ENCODE measurements at places on chromosomes 12 and 14.
A peak's percentile ranks its signal among the peaks of the same experiment; 100 is the strongest.

GRCh38 chr12:30420561-30420960, 275.1 kb downstream of the IPO8 start:
- no peaks in the 10 kb centered on the region for H3K36me3 ChIP-seq
- H3K4me1 ChIP-seq: no peaks in the 10 kb centered on the region
- H3K4me3 ChIP-seq: no peak overlapping the region
- no peaks in the 10 kb centered on the region for H3K27me3 ChIP-seq
- peak; percentile 49 for DNase-seq

- H3K27ac ChIP-seq: no peak overlapping the region
- H3K4me3 ChIP-seq: no peak overlapping the region
- H3K36me3 ChIP-seq: no peaks in the 10 kb centered on the region
- peaks cover 12% of the 10 kb centered on the region for H3K4me1 ChIP-seq
- peak; percentile 61 for DNase-seq
Observed at GRCh38 chr12:82383930-82384552, 25.7 kb downstream of the METTL25 start.

- peaks cover 8% of the 10 kb centered on the region for H3K27me3 ChIP-seq
- no peak overlapping the region for H3K4me3 ChIP-seq
- DNase-seq: no peak
- no peak overlapping the region for H3K27ac ChIP-seq
Observed at GRCh38 chr12:12088147-12088546, 17.4 kb downstream of the BCL2L14 start.

- no peaks in the 10 kb centered on the region for H3K4me1 ChIP-seq
- no peak overlapping the region for H3K27ac ChIP-seq
- no peaks in the 10 kb centered on the region for H3K36me3 ChIP-seq
- H3K4me3 ChIP-seq: no peak overlapping the region
- DNase-seq: no peak
Observed at GRCh38 chr14:51401272-51401671, 161.2 kb downstream of the TMX1 start.

GRCh38 chr12:6158749-6159148, 34.3 kb upstream of the VWF start:
- no peaks in the 10 kb centered on the region for H3K36me3 ChIP-seq
- H3K27me3 ChIP-seq: no peaks in the 10 kb centered on the region
- DNase-seq: no peak
- H3K4me3 ChIP-seq: no peak overlapping the region
- H3K4me1 ChIP-seq: peaks cover 18% of the 10 kb centered on the region
- peak overlapping the region; percentile 70 for H3K27ac ChIP-seq

GRCh38 chr14:97762386-97762785, 965.2 kb downstream of the VRK1 start:
- no peaks in the 10 kb centered on the region for H3K36me3 ChIP-seq
- H3K4me3 ChIP-seq: no peak overlapping the region
- H3K27ac ChIP-seq: no peak overlapping the region

- H3K4me1 ChIP-seq: no peaks in the 10 kb centered on the region
- H3K27me3 ChIP-seq: no peaks in the 10 kb centered on the region
- H3K4me3 ChIP-seq: no peak overlapping the region
- DNase-seq: no peak
Observed at GRCh38 chr12:68675101-68675842, 11.5 kb upstream of the NUP107 start.

DNA sequence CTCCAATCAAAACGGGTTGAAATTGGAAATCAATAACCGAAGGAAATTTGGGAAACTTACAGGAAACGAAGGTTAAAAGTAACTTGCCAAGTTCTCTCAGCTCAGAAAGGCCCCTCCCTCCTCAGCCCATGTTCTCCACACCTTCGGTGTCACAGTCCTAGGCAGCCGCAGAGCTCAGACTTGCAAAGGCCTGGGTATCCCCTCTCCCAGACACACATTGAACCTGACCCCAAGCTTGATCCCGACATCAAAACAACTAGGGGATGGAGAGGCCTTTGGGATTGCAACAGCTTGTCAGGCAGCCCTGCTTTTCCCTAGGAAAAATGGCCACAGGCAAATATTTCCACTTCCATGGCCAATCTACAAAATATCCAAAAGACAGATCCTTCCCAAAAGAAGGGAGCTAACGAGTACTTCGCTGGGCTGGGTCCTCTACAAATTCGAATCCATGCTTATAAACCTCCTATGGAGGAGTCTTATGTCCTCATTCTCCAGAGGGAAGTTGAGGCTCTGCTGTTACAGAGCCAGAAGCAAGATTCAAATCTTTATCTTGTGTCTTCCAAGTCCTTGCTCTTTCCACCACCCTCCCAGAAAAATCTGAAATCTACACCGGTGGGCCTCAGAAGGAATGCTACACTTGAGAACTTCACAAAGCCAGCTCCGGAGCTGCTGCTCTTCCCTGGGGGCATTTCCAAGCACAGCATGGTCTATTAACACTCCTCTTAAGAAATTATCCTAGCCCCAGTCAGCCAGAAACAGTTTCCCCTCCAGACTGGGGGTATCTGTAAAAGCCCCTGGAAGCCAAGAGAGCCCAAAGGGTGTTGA, 35.7 kb upstream of the PNMA1 start:
- no peaks in the 10 kb centered on the region for H3K27me3 ChIP-seq
- H3K4me3 ChIP-seq: no peak overlapping the region
- no peaks in the 10 kb centered on the region for H3K36me3 ChIP-seq
- no peak for DNase-seq

GRCh38 chr12:68912916-68913315, 20.1 kb downstream of the CPM start:
- no peak overlapping the region for H3K27ac ChIP-seq
- H3K27me3 ChIP-seq: no peaks in the 10 kb centered on the region
- no peaks in the 10 kb centered on the region for H3K4me1 ChIP-seq
- no peak overlapping the region for H3K4me3 ChIP-seq

DNA sequence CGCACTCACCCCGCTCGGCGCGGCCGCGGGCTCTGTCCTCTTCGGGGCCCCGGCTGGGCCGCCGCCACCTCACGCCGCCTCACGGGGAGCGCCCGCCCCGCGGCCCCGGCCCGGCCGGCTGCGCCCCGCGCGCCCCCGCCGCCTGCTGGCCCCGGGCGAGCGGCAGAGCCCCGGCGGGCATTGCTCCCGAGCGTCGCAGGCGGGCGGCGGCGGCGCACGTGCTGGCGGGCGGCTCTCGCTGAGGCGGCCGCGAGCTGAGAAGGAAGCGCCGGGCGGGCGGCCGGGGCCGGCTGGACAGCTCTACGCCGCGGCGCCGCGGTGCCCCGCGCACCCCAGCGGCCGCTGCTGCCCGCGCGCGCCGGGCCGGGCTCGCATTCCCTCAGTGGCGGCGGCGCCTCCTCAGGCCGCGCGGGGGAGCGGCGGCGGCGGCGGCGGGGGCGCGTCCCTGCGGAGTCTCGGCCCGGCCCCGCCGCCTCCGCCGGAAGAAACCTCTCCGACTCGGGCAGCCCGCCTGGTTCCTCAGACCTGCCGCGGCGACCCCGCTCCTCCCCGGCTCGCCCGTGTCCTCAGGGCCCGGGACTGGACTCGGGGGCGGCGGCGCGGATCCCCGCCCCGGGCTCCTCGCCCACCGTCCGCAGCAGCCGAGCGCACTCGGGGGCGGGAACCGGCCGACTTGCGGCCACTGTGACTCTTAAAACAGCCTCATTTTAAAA, at the start of gene PITPNM2:
TSS of gene PITPNM2 (minus strand) at position 347 of the 713 bp plus-strand sequence. CDS start 116,500 bp downstream, outside the sequence.
- H3K36me3 ChIP-seq: peaks cover 3% of the 10 kb centered on the region
- peak within 1 kb of the TSS; percentile 98 for H3K4me3 ChIP-seq
- peak within 1 kb of the TSS; percentile 63 for H3K27ac ChIP-seq
- H3K4me1 ChIP-seq: peaks cover 14% of the 10 kb centered on the region
- DNase-seq: peak; percentile 76

- H3K27ac ChIP-seq: peak overlapping the region; percentile 97
- peak; percentile 57 for DNase-seq
- peaks cover 43% of the 10 kb centered on the region for H3K4me1 ChIP-seq
- H3K36me3 ChIP-seq: no peaks in the 10 kb centered on the region
- no peak overlapping the region for H3K4me3 ChIP-seq
- no peaks in the 10 kb centered on the region for H3K27me3 ChIP-seq
Observed at GRCh38 chr12:50620109-50620977, 115.6 kb downstream of the DIP2B start.

DNA sequence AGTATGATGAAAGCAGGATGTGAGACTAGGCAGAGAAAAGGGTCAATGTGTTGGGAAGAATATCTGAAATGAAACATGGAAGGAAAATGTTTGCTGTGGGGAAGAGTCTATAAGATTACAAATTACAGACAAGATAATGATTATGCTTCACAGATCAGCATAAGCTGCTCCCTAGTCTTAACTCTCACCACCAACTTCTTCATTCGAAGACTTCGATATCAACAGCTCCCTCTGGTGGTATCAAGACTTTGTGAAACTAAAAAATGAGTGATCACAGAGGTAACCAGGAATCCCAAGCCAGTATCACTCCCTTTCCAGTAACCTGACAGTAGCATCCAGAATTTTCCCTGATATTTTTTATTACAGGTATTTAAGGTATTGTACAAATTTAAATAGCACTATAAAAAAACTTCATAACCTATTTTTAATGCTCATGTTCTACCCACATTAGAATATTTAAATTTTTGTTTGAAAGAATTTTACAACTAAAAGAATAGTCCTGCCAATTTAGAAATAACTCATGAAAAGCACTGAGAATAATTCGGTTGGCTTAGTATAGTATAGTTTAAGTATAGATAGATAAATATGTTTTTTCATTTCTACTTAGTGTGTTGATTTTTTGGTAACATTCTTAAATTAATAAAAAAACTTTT, 84.4 kb downstream of the C2CD5 start:
- no peak overlapping the region for H3K27ac ChIP-seq
- DNase-seq: peak; percentile 75
- no peaks in the 10 kb centered on the region for H3K4me1 ChIP-seq
- H3K4me3 ChIP-seq: no peak overlapping the region

- no peaks in the 10 kb centered on the region for H3K36me3 ChIP-seq
- no peak overlapping the region for H3K4me3 ChIP-seq
- DNase-seq: no peak
Observed at GRCh38 chr12:121461048-121461447, 61.1 kb downstream of the RNF34 start.

GRCh38 chr14:103314496-103315277, 19.4 kb upstream of the EIF5 start:
- no peaks in the 10 kb centered on the region for H3K27me3 ChIP-seq
- H3K4me1 ChIP-seq: no peaks in the 10 kb centered on the region
- H3K27ac ChIP-seq: no peak overlapping the region

GRCh38 chr14:58844544-58844943, 206.8 kb downstream of the DACT1 start:
- H3K27ac ChIP-seq: peak overlapping the region; percentile 69
- no peak overlapping the region for H3K4me3 ChIP-seq
- no peak for DNase-seq
- no peaks in the 10 kb centered on the region for H3K36me3 ChIP-seq

GRCh38 chr12:46148327-46149078, 120.3 kb downstream of the SLC38A1 start:
- no peak overlapping the region for H3K27ac ChIP-seq
- no peaks in the 10 kb centered on the region for H3K27me3 ChIP-seq
- no peak for DNase-seq

DNA sequence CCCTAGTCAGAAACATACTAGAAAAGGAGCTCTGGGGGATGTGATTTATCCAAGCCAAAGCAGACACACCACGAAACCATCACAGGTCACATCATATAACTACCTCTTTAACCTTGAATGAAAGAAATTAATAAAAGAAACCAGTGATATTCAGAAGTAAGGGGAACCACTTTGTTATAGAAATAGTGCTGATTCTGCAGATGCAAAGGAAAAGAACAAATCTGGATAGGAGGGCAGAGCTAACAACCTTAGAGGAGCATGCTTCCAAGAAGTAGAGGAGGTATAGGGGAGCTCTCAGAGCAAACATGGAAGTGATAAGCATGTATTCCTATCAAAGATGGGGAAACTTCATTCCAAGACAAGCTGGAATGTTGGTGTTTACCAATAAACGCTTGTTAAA, 117.0 kb upstream of the MDM1 start:
- H3K27me3 ChIP-seq: no peaks in the 10 kb centered on the region
- H3K36me3 ChIP-seq: no peaks in the 10 kb centered on the region
- no peak for DNase-seq
- no peaks in the 10 kb centered on the region for H3K4me1 ChIP-seq
- H3K4me3 ChIP-seq: no peak overlapping the region

DNA sequence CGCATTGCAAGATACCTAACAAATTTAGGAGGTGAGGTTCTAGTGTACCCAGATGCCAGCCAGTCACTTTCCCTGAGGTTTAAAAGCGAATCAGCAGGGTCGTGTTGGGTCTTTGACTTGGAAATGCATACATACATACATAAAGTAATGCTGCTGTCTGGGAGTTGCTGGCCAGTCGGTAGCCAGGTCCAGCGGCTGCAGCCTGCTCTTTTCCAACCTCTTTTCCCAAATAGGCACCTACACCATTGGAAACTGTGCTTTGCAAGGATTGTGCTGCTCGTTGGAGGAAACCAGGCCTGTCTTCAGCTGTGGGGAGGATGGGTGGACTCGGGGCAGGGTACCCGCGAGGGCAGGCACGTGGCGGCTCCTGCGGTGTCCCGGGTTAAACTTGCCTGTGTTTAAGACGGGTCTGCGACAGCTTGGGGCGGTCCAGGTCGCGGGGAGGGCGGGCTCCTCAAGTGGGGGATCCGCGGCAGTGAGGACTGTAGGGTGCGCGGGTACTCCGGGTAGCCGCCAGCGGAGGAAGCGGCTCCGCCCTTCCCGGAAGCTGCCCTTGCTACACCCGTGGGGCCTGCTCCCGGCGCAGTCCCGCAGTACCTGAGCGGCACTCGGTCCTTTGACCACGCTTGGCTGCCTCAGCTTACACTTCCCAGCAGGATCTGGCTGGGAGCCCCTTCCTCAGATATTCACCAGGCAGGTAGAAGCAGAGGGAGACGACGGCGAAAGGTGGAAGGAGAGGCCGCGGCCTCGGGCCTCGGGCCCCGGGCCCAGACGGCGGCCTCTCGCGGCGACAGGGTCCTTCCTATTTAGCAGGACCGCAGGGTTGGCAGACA, 2.7 kb downstream of the TTC6 start:
- peaks cover 9% of the 10 kb centered on the region for H3K4me1 ChIP-seq
- H3K4me3 ChIP-seq: no peak overlapping the region
- DNase-seq: no peak
- H3K27ac ChIP-seq: no peak overlapping the region
- H3K36me3 ChIP-seq: no peaks in the 10 kb centered on the region
- peaks cover 99% of the 10 kb centered on the region for H3K27me3 ChIP-seq

GRCh38 chr14:59358102-59358501, 107.1 kb downstream of the GPR135 start:
- peaks cover 56% of the 10 kb centered on the region for H3K4me1 ChIP-seq
- H3K27ac ChIP-seq: peak overlapping the region; percentile 100
- peaks cover 3% of the 10 kb centered on the region for H3K36me3 ChIP-seq
- H3K4me3 ChIP-seq: no peak overlapping the region
- DNase-seq: peak; percentile 93

DNA sequence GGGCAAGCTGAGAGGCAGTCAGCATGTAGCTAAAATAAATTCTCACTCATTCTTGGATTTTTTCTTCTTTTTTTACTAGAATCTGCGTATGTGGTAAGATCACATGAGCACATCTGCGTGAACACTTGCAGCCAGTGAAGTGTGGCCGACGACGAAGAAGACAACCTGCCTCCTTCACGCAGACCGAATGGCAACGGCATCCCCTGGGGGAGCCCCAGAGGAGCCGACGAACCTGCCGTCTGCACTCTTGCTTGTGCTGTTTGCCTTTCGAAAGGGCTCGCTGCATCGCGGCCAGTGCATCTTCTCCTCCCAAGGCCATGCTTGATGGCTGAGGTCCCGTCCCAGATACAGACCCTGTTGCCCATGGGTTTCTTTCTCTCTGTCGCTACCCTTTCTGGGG, 113.8 kb downstream of the KCNK10 start:
- no peak overlapping the region for H3K4me3 ChIP-seq
- H3K4me1 ChIP-seq: no peaks in the 10 kb centered on the region
- no peaks in the 10 kb centered on the region for H3K27me3 ChIP-seq
- no peak for DNase-seq
- H3K36me3 ChIP-seq: no peaks in the 10 kb centered on the region

- H3K4me3 ChIP-seq: no peak overlapping the region
- H3K27ac ChIP-seq: no peak overlapping the region
- no peak for DNase-seq
- H3K36me3 ChIP-seq: no peaks in the 10 kb centered on the region
- H3K4me1 ChIP-seq: no peaks in the 10 kb centered on the region
Observed at GRCh38 chr14:82689948-82690347, 1156.3 kb upstream of the SEL1L start.
